Airway epithelial cell (primary cell): ENCODE measurements at places on chromosomes 2 and 18. TPM values are rescaled to one million over a fixed set of nuclear protein-coding genes. Genes with fewer than 3 reads are reported as not detected.

CLEC4F gene
- not detected in 2 replicates for total RNA-seq

ASPRV1 gene
- 0.21 TPM in 1 of 2 replicates, not detected in the other for total RNA-seq

SOX11 gene
- 4.2 and 5.0 TPM in 2 replicates for total RNA-seq

FOSL2 gene
- total RNA-seq = 74.8 and 90.4 TPM in 2 replicates

CFC1 gene
- not detected in 2 replicates for total RNA-seq

FSHR gene
- not detected in 2 replicates for total RNA-seq

RGPD3 gene
- total RNA-seq = 0.09 and 0.14 TPM in 2 replicates

SLC4A5 gene
- 0.14 TPM in 1 of 2 replicates, not detected in the other for total RNA-seq

EPB41L3 gene
- 1.6 and 5.8 TPM in 2 replicates for total RNA-seq

FHL2 gene
- total RNA-seq = 67.6 and 75.2 TPM in 2 replicates

TNFAIP6 gene
- 0.35 TPM in 1 of 2 replicates, not detected in the other for total RNA-seq

CNDP1 gene
- not detected in 2 replicates for total RNA-seq

DLX1 gene
- total RNA-seq = not detected in 2 replicates

RFX8 gene
- total RNA-seq = 0.09 and 0.85 TPM in 2 replicates

TRAF3IP1 gene
- 7.6 and 12.2 TPM in 2 replicates for total RNA-seq

ACOXL gene
- total RNA-seq = 0.05 and 0.21 TPM in 2 replicates

PRPF40A gene
- 116 and 119 TPM in 2 replicates for total RNA-seq
